Stimulated activated CD8-positive, alpha-beta memory T cell treated with anti-CD3 and anti-CD28 coated beads, Interleukin-2, amount 100 ng/mL, for 1 hour (primary cell): ENCODE measurements at places on chromosomes 6 and 20.
A peak's percentile ranks its signal among the peaks of the same experiment; 100 is the strongest.

DNA sequence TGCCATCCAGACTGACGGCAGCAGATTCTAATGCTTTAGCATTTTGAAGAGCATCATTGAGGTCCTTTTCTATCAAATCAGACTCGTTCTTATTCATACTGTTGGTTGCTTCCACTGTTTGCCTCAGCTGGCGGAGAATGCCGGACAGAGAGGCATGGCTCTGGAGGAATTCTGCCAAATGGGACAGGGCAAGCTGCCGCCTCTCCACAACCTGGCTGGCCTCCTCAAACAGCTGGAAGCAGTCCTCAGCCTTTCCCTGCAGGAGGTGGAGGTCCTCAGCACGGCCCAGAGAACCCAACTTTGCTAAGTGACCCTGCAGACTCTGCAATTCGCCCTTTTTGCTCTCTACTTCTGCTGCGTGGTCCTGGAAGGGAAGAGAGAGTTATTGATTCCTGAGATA, 220.5 kb downstream of the SYNE1 start:
- DNase-seq: no peak

- DNase-seq: no peak
These were observed 229.2 kb downstream of the PRL start for GRCh38 chr6:22067671-22068070.

DNA sequence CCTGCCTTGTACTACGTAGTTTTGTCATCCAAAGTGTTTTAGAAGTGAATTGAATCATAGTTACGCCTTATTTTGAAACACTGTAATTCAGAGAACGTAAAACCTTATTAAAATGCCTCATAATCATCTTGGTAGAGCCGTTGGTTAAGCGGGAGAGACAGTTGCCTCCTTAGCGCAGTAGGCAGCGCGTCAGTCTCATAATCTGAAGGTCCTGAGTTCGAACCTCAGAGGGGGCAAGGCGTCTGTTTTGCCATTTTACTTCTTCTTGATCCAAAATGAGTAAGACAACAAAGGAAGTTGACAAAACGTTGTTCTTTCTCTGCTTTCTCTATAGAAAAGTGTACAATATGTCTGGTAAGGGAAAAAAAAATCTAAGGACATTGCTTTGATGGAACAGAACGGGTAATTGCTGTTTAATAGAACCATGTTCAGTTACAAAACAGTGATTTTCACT, 20.7 kb upstream of the TRIM27 start:
- no peak for DNase-seq

DNA sequence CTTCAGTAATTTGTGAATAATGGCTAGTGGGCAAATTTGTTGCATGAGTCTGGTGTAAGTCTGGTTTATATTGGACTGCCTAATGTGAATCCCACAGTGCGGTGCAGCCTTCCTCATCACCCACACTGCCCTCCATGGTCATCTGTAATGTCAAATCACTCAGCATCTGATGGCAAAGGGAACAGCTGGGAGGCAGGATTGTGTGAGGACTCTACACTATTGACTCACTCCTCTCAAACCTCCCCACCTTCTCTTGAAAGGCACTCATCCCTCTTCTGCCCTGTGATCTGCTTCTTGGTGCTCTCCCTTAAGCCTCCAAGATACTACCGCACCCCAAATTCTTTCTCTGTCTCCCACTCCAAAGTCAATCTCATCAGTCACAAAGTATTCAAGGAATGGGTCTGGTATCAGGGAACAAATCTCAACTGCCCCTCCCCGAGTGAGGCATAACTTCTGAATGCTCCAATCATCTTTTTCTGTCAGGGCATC, 146.0 kb upstream of the BEND6 start:
- no peak for DNase-seq

DNA sequence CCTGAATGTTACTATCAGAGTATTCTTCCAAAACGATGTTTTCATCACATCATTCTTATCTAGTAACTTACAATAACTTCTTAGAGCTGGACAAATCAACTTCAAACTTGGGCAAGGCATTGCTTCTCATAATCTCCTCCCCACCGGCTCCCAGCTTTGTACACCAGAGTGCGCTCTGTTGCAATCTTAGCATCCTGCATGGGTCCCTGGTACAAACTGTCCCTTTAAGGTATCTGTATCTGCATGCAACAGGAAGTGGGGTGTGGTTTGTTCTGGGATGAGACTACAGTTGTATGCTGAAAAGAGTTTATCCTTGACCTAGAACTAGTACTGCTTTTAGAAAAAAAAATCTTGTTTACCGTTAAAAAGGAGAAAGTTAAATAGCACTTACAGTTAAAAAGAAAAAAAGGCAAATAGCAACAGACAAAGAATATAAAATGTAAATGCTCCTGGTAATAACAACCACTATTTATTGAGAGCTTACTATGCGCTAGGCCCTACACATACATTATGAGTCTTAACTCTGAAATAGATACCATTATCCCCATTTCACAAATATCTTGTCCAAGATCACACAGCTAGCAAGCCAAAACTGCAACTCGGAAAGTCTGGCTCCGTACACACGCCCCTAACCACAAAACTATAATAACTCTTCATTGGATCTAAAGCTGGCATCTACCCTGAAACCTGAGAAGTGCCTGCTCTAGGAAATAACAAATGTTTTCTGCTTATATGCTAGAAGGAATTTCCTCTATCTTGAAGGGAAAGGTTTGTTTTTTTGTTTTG, 9.8 kb upstream of the HECA start:
- DNase-seq: peak; percentile 53

DNA sequence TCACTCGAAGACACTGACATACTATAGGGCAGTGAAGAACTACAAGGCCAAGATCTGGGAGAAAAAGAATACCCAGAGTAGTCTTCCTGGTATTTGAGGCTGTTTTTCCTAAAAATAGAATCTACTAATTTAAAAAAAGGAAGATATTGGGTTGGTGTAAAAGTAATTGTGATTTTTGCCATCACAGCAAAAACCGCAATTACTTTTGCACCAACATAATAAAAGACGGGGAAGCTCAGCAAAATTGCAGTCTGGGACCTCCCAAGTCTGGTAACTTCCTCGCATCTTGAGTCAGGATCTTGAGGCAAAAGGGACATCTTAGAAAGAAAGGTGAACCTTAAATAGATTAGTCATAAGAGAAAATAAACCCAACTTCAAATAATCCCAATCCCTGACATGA, 77.2 kb upstream of the SMIM28 start:
- no peak for DNase-seq

DNA sequence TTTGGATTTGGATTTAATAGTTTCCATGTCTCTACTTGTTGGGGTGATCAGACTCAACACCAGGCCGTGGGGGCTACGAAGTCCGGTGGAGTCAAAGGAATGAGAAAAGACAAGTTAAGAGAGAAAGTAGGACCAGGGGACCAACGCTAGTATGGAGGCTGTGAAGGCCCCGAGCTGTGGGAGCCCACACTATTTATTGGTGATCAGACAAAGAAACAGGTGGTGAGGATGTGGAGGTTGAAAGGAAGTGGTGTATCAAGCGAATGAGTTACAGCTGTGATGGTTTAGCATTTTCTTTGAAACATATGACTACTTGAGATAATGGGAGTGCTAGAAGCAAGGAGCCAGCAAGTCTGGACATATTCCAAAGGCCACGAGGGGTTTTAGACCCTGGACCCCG, 62.4 kb downstream of the AKAP7 start:
- no peak for DNase-seq

DNA sequence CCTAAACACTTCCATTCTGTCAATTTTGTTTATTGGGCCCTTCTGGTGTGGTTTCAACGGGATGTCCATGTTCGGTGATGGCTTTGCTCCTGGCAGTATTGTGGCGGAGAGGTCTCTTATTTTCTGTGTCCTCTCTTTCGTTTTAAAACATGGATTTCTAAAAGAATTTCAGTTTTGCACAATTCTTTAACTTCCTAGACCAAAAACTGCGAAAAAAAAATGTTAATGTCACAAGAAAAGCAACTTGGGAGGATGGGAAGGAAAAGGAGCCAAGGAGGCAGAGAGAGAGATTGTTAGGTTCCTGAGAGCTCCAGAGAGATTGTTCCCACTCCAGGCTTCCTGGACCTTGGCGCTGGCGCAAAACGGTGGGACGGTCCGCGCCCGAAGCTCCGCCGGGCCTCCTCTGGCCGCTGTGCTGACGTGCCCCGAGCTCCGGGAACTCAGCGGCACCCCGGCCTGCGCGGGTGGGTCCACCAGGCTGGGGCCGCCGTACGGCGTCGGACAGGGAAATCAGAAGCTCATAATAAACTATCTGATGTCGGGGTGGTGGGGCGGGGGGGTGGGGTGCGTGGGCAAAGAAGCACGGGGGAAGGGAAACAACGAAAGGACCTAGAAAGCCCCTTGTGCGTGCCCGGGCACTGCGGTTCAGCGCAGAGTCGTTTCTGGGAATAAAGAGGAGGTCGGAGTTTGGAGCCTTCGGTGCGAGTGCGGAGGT, 951 bp upstream of the OLIG3 start:
- no peak for DNase-seq

DNA sequence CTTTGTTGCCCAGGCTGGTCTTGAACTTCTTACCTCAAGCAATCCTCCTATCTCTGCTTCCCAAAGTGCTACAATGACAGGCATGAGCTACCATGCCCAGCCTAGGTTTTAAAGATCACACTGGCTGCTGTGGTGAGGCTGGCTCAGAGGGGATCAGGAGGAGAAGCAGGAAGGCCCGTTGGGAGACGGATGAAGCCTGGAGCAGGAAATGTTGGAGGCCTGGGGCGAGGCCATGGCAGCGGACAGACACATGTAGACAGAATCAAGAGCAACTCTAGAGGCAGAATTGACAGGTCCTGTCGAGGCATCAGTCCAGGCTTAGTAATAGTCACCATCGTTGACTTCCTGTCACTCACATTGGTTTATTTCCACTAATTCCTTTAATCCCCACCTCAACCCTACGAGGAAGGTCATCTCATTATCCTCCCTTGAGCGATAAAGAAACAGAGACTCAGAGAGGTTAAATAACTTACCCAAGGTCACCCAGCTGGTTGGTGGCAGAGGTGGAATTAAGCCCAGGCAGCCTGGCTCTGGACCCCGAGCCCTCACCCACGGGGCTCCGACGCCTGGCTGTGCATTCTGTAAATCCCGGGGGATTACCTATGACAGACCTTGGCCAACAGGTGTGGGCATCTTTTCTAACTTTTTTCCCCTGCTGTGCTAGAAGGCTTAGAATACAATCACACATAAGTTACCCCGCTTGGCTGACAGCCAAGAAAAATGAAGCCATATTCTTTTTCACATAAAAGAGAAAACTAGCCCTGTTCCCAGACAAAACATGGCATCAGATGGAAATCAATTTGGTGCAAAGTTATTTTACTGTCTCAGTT, 113.4 kb downstream of the EYA2 start:
- no peak for DNase-seq

DNA sequence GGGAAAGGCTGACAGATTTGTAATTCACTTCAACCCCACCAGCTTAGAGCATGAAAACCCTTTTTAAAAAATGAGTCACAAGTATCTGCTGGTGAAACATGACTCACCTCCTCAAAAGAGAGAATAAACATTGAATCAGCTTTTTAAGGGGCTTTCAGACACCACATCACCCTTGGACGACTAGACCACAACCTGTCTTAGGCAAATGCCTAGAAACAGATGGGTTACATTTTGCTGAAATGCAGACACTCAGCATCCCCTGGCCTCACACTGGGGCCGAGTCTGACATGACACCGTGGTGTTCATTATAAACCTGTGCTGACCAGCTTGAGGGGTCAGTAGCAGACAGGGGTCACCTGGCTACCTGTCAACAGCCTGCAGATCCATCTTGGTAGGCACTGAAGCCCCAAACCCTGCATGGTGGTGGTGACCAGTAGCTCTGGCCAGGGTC, 175.3 kb upstream of the CST7 start:
- no peak for DNase-seq

DNA sequence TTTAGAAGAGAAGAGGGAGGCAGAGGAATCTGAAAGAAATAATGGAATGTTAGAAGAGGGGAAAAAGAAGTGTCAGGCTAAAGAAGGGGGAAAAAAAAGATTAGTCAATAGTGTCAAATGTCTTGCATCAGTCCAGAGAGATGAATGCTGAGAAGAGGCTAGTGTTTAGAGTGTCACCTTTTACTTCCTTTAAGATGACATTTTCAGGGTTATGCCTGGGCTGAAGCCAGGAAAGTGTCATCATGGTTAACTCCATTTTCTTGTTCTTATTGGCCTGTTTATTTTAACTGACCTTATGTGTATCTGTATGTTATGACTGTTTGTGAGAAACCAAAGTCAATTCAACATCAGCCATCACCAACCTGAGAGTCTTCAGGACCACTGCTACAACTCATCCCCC, 15.0 kb upstream of the BCKDHB start:
- DNase-seq: no peak

GRCh38 chr6:119209452-119210205, 131.2 kb upstream of the FAM184A start:
- no peak for DNase-seq

DNA sequence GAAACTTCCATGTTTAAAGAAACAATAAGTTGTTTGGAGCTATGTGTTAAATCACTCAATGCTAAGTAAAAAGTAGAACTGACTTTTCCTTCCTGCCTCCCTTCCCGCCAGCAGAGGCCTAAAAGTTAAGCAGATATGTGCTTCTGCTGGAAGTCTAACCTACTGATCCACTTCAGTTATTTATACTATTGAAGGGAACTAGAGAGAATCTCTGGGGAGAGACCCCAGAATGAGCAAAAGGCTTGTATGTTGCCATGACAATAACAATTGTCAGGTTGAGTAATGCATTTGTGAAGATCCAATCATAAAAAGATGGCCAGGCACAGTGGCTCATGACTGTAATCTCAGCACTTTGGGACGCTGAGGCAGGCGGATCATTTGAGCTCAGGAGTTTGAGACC, 24.7 kb downstream of the MGME1 start:
- no peak for DNase-seq

DNA sequence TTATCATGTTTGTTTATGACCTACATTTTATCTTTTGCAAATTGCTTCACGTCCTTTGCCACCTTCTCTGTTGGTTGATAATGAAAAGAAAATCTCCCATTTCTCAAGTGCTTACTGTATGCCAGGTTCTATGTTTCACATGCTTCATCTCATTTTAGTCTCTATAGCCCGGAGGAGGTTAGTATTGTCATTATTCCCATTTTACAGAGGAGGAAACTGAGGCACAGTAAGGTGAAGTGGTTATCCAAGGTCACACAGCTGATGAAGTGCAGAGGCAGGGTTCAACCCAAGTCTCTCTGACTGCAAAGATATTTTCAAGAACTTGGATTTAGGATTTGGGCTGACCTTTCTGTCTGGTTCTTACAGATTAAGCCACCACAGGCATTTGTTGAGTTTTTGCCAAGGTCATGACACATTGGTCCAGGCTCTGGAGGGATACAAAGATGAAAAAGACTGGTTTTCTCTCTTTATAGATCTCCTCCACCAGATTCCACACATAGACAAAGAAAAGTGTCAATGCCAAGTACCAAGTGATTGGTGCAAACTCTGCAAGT, 20.6 kb downstream of the CNBD2 start:
- DNase-seq: no peak

- no peak for DNase-seq
These were observed 201.5 kb downstream of the ZFAND3 start for GRCh38 chr6:38021029-38021428.
